ENCODE measurements at places on chromosomes 2 and 18. TPM values are rescaled to one million over a fixed set of nuclear protein-coding genes. Genes with fewer than 3 reads are reported as not detected.

MAP3K19 gene
- 0.42 TPM for polyA plus RNA-seq

DNA sequence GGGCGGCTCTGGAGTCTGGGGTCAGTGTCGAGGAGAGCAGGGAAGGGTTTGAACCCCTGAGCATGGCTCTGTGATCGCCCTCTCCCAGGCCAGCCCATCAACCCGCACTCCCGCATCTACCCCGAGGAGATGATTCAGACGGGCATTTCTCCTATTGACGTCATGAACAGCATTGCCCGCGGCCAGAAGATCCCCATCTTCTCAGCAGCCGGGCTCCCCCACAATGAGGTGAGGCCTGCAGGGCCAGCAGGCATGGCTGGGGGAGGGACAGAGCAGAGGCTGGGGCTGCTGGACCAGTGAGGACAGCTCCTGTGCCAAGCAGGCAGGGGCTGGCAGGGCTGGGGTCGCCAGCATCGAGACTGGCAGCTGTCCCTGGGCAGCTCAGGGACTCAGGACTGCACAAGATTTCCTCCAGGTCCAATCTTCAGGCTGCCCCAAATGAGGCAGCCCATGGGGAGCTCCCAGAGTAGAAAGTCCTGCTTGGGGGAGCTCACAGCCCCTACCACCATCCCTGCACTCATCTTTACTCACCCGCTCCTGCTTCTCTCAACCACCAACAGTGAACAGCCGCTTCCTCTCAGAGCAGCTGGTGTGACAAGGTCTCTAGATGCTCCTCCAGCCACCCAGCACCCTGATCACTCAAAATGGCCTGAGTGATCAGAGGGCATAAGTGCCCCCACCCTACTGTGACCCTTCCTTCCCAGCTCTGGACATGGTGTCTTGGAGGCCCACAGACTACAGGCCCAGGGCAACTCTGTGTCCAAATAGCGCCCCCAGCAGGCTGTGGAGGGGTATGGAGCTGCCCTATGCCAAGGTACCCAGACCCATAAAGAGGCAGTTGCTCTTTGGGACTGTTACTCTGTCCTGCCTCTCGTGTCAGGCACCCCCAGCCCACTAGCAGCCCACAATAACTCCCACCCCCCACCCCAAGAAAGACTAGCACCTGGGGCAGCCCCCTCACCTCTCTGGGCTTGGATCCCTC lies 18.3 kb upstream of the ANKRD53 start:
- no peak for DNase-seq

- peak; percentile 74 for DNase-seq
Observed at GRCh38 chr2:5691221-5691984, 781 bp upstream of the SOX11 start.

TMEFF2 gene
- 15.6 TPM for polyA plus RNA-seq

DNA sequence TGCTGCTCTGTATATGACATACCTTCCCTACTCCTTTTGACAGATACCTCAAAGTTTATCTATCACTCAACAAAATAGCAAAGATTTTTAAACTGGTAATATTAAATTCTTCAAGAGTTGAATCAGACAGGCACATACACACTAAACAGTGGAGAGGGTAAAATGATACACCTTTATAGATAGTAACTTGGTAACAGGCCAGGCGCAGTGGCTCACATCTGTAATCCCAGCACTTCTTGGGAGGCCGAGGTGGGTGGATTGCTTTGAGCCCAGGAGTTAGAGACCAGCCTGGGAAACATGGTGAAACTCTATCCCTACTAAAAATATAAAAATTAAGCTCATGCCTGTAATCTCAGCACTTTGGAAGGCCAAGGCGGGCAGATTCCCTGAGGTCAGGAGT lies 23.2 kb downstream of the ASXL2 start:
- no peak for DNase-seq

EN1 gene
- not detected for polyA plus RNA-seq

DNA sequence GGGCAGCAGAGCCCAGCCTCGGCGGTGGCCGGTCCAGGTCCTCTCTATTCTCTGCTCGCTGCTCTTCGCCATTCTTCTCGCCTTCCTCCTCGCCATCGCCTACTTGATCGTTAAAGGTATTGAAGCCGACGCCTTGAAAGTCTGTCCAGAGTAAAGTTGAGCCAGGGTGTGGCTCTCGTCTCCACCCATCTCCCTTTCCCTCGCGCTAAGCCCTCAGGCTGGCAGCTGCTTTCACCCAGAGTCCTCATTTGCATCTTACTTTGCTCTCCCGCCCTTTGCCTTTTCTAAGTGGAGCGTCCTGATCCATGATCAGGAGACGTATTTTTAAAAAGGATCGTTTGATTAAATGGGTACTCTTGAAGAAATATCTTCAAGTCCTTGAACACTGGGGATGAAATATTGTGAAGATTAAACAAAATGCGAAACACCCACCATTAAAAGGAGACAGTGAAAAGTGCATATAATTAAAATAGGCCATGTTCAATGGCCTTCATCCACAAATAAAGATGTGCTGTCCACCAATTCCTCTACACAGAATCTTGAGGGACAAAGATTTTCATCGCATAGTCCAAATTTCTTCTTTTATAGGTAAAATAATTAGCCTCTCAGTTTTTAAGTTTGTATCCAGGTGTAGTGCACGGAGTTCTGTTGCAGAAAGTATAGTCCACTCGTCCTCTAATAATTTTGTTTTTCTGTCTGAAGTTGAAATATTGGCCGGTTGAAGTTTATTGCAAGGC lies 657 bp downstream of the ARL6IP6 start:
- DNase-seq, result no peak

- DNase-seq, result no peak
Observed at GRCh38 chr2:225694664-225695063, 295.2 kb downstream of the NYAP2 start.

HYCC2 gene
- polyA plus RNA-seq, result 15.2 TPM

- no peak for DNase-seq
Observed at GRCh38 chr2:157267476-157267875, 10.0 kb downstream of the GALNT5 start.

DPP4 gene
- 106 TPM for polyA plus RNA-seq

C18orf54 gene
- 13.2 TPM for polyA plus RNA-seq

DNA sequence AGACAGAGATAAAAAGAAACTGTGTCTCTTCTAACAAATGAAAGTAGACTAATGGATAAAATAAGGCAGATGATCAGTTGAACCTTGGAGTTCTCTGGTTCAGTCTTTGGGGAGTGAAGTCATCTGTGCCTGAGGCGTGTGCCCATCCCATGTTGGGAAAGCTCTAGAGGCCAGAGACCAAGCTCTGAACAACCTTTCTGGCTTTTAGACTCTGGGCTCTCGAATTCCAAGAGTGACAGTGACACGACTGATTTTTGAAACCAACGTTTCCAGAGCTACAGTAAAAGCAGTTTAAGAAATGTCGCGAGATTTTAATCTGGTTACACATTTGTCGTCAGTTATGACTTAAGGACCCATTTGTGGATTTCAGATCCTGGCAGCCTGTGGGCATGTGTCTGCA lies 83.7 kb upstream of the APCDD1 start:
- DNase-seq, result no peak

DNA sequence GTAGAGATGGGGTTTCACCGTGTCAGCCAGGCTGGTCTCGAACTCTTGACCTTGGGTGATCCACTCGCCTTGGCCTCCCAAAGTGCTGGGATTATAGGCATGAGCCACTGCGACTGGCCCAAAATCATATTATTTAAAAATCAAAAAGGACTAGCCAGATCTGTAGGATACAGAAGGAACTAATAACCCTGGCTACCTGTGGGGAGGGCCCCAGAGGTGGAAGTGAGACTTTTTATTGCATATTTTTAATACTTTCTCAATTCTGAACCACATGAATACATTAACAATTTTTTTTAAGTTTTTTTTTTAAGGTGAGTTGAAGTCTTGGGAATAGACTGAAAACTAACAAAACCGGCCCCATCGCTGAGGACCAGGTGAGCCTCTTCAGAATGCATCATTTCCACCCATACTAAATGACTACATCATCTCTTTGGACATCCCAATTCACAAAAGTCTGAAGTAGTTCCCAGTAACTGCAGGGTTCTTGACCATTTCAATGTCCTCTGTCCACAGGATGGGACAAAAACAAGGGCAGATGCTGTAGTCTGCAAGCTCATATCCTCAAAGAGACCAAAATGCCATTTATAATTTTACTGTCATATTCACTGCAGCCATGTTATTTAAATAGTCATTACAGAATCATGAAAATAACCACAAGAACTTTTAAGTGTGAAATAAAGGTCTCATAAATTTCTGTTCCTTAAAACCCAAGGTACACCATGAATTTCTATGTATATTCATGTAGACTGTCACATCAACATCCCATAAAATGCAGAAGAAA lies 21.4 kb downstream of the RPL31 start:
- no peak for DNase-seq

ANKRD30B gene
- polyA plus RNA-seq, result 0.14 TPM

MOCOS gene
- 0.75 TPM for polyA plus RNA-seq

GRCh38 chr18:23538870-23539269 lies 35.6 kb downstream of the RMC1 start:
- DNase-seq, result no peak

RUFY4 gene
- 0.41 TPM for polyA plus RNA-seq

DNA sequence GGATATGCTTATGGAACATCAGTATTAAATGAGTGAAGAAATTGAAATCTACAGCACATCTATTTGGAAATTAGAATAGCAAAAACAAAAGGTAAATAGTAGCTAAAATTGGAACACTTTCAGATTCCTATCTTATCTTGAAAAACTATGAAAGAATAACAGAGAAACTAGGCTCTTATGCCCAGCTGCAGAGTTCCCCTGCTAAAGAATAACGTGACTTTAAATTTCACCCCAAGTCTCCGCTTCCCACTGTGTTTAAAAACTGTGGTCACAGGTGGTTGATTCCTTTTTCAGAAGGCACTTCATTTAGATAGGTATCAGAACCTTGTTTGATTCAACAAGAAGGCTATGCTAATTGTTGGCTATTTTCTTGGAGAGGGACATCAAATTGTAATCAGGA lies 30.1 kb downstream of the ARHGAP28 start:
- no peak for DNase-seq

- DNase-seq, result no peak
Observed at GRCh38 chr2:214796911-214797310, 12.6 kb downstream of the BARD1 start.

DNA sequence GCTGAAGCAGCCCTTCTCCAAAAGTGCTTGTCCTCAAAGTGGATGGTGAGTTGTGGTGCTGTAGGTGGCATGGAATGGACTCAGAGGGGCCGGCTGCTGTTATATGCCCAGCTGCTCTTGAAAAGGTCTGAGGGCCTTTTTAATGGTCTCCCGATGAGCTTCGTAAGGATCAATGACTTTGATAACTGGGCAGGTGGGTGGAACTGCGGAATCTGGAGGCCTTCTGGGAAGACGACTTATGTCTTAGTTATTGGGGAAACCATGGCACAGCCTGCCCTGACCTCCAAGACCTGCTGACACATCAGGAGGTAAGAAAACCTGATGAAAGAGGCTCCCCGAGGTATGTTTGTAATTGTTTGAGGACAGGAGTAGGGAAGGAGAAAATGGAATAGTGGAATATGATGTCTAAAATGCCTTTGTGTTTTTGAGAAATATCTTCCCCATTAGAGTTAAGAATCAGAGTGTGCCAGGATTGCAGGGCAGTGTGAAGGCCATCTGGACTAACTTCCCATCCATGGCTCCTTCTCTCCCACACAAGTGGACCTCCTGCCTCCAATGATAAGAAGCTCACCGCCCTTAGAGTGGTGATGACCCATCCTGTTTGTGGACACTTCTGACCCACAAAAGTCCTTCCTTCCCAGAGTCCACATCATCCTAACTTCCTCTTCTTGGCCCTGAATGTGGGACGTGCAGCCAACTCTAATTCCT lies 236.1 kb downstream of the FHOD3 start:
- DNase-seq, result no peak

DNA sequence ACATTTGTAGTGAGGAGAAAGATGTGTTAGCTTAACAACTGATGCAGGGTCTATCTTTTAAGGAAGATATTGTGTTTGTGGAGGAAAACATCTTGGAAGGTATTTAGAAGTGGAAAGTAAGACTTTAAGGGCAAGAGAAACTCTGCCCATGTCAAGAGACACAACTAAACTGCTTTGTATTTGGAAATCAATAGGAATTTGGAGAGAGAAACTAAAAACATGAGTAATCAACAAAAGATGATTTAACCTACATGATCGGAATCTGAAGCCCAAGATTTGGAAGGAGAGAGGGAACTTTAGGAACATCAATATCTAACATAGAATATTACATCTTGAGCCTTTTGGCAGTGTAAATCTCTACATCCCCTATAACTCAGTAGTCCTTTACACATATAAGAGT lies 184.2 kb upstream of the COL3A1 start:
- DNase-seq, result no peak

CHRNG gene
- polyA plus RNA-seq, result 1.1 TPM

- DNase-seq, result no peak
Observed at GRCh38 chr2:41955316-41956043, 92.3 kb upstream of the PKDCC start.

IL1R2 gene
- polyA plus RNA-seq, result 0.31 TPM

DNA sequence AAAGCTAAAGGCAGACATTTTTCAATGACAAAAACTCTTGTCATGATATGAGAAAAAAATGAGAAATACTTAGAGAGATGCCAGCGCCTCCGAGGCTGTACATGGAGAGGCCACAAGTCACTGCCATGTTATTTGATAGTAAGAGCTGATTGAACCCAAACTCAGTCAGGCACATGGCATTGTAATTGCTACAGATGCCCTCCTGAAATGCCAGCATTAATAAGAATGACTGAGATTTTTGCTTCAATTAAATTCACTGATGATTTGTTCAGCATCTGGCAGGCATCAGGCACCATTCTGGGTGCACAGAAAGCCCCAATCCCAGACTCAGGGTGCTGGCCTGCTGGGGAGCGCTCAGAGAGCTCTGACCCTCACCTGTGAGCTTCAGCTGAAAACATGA lies 129.0 kb upstream of the PXDN start:
- no peak for DNase-seq

GRCh38 chr18:55861266-55861665 lies 273.3 kb upstream of the TCF4 start:
- DNase-seq, result no peak

- DNase-seq, result peak; percentile 55
Observed at GRCh38 chr18:712401-713134, at the start of gene ENOSF1. Gene ENOSF1 (minus strand): TSS chr18:712630. CDS start chr18:712587, 43 bp downstream.

GRCh38 chr2:96404446-96405373 lies 69.1 kb downstream of the NCAPH start:
- no peak for DNase-seq

Data from renal cortex interstitium (tissue), 15 donors.